ENCODE measurements at places on chromosomes 7 and 10. TPM values are rescaled to one million over a fixed set of nuclear protein-coding genes. Genes with fewer than 3 reads are reported as not detected.

Gene CDC14C
- not detected for total RNA-seq

Gene TMEM229A
- total RNA-seq: not detected

Gene TMEM213
- total RNA-seq: not detected

Gene AFAP1L2
- 3.9 TPM for total RNA-seq

Gene ASAH2
- 4.6 TPM for total RNA-seq

Gene NODAL
- not detected for total RNA-seq

Gene PILRA
- 9.8 TPM for total RNA-seq

Gene HOXA11
- not detected for total RNA-seq

Gene KAZALD1
- total RNA-seq: 0.79 TPM

GRCh38 chr7:158803367-158803969, 25.8 kb downstream of the ESYT2 start:
- peaks cover 49% of the 10 kb centered on the region for H3K36me3 ChIP-seq
- no peaks in the 10 kb centered on the region for H3K27me3 ChIP-seq
- peaks cover 28% of the 10 kb centered on the region for H3K4me1 ChIP-seq
- H3K27ac ChIP-seq: peak overlapping the region; percentile 45

DNA sequence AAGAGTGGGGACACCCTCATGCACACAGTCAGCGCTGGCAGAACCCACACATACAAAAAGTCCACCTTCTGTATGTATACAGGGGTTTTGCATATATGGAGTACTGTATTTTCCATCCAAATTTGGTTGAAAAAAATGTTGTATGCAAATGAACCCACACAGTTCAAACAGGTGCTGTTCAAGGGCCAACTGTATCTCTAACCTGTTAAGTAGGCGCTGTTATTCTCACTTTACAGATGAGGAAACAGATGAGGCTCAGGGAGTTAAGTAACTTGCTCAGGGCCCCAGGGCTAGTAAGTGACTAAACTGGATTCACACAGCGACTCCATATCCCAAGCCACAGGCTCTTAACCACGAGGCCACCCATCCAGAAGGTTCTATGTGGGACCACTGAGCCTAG, 69.9 kb downstream of the C10orf105 start:
- H3K27ac ChIP-seq: no peak overlapping the region
- H3K4me1 ChIP-seq: peaks cover 3% of the 10 kb centered on the region
- H3K4me3 ChIP-seq: no peak overlapping the region
- no peak for DNase-seq
- H3K36me3 ChIP-seq: no peaks in the 10 kb centered on the region
- H3K27me3 ChIP-seq: no peaks in the 10 kb centered on the region

DNA sequence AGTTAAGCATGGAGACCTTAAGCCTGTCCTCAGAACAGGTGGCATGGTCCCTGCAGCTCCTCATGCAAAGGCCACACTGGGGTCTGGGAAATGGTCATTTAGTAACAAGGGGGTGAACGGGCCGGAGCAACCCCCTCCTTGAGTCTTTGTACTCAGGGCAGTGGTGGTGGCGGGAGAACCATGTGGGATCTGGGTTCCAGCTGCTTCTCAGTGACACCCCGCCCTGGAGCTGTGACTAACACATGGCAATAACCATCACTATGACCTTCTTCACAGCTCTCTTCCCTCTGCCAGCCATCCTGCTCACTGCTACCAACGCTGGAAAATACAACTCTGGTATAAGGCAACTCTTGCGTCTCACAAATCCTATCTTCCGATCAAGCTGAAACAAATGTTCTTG, 203.4 kb upstream of the FRMD4A start:
- H3K27me3 ChIP-seq: no peaks in the 10 kb centered on the region
- no peak overlapping the region for H3K4me3 ChIP-seq
- H3K27ac ChIP-seq: peak overlapping the region; percentile 60
- H3K36me3 ChIP-seq: peaks cover 68% of the 10 kb centered on the region
- peaks cover 67% of the 10 kb centered on the region for H3K4me1 ChIP-seq

DNA sequence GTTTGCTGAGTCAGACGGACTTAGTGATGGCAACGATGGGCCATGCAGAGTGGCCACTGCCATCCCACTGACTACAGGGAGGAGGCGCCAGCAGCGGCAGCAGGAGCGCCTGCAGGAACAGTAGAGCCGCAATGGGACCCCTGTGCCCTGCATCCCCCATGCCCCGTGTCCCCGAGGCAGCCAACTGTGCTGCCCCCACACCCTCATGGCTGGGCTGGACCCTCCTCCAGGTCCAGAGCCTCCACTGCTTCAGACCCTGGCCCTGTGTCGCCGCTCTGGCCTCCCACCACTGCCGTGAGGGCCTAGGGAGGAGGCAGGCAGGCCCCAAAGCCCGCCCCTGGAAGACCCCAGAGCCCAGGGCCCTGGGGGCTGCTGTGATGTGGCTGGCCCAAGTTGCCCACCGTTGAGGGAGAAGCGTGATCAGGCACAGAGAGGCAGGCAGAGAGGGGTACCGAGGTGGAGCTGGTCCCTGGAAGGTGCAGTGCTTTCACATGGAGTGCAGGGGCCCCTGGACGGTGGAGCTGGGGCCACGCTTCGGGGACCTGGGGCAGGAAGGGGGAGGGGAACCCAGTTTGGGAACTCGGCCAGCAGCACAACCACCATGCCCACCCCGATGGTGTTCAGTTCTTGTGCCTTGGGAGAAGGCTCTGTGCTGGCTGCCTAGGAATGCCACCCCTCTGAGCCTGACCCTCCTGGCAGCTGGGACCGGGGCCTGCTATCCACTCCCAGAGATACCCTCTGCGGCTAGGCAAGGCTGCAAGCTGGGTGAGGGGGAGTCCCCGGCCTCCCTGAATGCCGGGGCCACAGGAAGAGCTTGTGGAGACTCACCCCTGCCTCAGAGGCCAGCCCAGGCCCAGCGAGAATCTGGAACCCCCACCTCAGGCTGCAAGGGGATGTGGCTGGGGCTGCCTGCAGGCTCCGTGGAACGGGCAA, 32.6 kb downstream of the DKK1 start:
- no peak overlapping the region for H3K4me3 ChIP-seq
- no peaks in the 10 kb centered on the region for H3K4me1 ChIP-seq
- no peaks in the 10 kb centered on the region for H3K27me3 ChIP-seq

DNA sequence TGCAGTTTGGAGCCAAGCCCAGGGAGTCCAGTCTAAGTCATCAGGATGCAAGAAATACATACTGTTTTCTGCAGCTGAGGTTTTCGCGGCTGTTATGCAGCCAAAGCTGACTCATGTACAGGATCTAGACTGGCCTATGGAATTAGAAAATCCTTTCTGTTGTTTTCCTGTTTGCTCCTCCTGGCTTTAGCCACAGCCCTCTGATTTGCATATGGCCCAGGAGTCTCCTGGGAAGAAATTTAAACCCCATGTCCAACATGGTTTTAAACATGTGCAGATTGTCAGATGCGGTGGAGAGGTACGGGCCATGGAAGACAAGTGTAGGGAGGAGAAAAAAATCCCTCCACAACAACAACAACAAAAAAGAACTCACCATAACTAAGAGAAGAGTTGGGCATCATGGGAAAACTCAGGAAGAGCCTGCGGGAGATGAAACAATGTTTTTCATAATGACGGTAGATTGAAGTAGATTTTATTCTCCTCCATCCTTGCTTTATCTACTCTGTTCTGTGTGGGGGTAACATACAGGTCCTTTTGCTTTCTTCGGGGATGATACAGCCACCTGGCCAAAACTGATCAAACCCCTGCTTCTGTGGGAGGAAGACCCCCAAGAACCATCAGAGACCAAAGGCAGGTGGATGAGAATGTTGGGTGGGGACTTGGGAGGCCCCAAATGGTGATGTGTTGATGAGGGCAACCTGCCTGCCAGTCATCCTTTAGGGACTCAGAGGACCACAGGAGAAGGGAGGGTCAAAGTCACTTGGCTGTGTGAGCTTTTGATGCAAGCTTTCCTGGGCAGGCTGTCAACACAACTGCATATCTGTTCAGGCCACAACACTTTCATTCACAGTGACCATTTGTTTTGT, 29.8 kb upstream of the GNA12 start:
- H3K4me1 ChIP-seq: peaks cover 56% of the 10 kb centered on the region
- peak overlapping the region; percentile 81 for H3K27ac ChIP-seq
- no peaks in the 10 kb centered on the region for H3K36me3 ChIP-seq
- no peak for DNase-seq
- H3K27me3 ChIP-seq: no peaks in the 10 kb centered on the region

DNA sequence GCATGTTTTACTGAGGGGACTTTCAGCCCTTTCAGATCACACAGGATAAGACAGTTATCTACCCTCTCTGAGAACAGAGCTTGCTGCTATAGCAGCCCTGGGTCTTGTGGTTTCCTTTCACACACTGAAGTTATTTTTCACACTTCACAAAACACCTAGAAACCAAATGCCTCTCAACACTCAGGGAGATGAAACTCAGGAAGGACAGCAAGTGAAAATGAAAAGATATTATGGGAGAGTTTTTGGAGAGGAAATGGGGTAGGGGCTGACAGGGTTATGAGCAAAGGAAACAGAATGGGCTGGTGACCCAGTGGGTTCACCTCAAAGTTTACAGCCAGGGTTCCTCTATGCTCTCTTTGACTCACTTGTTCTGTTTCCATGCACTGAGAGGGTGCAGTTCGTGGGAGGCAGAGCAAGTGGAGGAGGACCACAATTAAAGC, 17.0 kb upstream of the GIMAP2 start:
- no peaks in the 10 kb centered on the region for H3K27me3 ChIP-seq
- peak; percentile 91 for DNase-seq
- H3K4me1 ChIP-seq: peaks cover 69% of the 10 kb centered on the region
- H3K4me3 ChIP-seq: peak overlapping the region; percentile 43
- peak overlapping the region; percentile 93 for H3K27ac ChIP-seq

DNA sequence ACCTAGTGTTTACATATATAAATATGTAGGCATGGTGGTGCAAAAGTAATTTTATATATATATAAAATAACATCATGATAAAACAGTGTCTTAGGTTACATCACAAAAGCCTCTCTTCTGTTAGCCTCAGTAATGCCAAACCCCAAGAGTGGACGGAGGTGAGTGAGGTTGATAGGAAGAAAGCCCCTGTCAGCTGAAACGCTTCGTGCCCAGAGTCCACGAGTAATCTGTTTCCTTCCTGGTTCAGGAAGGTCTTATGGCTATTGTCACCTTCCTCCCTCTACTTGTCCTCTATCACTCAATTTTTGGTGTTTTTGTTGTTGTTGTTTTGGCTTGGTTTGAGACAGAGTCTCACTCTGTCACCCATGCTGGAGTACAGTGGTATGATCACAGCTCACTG, 41.5 kb downstream of the THNSL1 start:
- H3K27me3 ChIP-seq: peaks cover 3% of the 10 kb centered on the region
- no peak for DNase-seq
- H3K36me3 ChIP-seq: no peaks in the 10 kb centered on the region
- H3K4me3 ChIP-seq: no peak overlapping the region

DNA sequence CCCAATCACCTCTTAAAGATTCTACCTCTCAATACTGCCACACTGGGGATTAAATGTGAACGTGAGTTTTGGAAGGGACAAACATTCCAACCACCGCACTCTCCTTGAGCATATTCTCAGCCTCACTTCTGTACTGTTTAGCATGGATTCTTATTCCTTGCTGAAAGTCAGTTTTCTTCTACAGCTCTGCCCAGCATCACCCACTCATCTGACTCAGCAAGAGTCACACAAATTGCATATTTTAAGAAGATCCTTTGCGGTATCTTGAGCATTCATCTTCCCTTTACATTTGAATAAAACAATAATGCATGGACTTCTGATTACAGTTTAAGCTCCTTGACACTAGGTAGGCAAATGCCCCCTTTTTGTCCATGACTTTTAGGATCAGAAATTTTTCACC, 251.6 kb upstream of the MKLN1 start:
- H3K27ac ChIP-seq: no peak overlapping the region
- H3K36me3 ChIP-seq: peaks cover 18% of the 10 kb centered on the region

DNA sequence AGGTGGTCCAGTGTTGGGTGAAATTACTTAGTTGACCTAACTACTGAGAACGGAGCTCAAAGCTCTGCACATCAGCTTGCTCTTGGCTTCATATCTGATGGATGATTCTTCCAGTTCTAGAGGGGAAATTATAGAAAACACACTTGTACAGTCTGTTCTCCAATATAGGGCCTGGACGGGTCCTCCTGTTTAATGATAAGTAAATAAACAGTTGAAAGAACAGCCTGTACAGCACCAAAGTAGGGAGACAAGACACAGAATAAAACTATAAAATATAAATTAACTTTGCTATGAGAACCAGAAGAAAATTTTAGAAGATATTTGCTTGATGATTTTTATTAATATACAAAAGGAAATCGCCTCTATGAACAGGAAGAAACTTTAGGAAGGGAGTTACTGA, 271.7 kb downstream of the STK31 start:
- no peak for DNase-seq
- no peak overlapping the region for H3K4me3 ChIP-seq
- no peaks in the 10 kb centered on the region for H3K36me3 ChIP-seq
- peaks cover 2% of the 10 kb centered on the region for H3K27me3 ChIP-seq
- no peaks in the 10 kb centered on the region for H3K4me1 ChIP-seq

DNA sequence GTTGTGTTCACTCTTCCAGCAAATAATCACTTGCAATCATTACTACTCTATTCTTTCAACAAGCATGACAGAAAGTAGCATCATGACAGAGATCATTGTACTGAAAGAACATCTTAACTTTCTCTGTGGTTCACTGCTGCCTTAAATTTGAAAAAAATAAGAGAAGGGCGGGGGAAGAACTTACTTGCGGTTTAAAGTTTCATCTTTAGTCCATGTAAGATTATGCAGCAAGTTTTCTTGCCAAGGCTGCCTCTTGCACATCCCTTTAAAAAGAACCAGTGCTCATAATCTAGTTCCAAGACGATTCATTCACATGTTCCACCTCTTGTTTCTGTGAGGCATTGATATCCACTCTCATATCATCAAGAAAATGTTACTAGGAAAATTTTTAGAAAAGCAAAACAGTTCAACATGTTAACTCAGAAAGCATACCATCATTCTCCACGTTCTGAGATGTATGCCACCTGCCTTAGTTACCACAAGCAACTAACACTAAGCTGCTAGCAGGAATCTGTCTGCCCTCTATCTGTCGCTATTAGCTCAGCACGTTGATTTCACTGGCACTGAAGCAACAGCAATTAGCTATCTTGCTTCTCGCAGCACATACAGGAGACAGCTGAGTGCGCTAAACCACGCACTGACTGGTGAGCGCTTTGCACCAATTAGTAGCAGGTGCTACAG, at the start of gene PCDH15:
Gene PCDH15 (minus strand): TSS at position 491 of the 681 bp plus-strand sequence. CDS start 136,969 bp downstream, outside the sequence.
- H3K36me3 ChIP-seq: no peaks in the 10 kb centered on the region
- no peaks in the 10 kb centered on the region for H3K4me1 ChIP-seq
- DNase-seq: no peak
- no peak within 1 kb of the TSS for H3K4me3 ChIP-seq
- no peak within 1 kb of the TSS for H3K27ac ChIP-seq

- no peak overlapping the region for H3K27ac ChIP-seq
- peaks cover 2% of the 10 kb centered on the region for H3K36me3 ChIP-seq
- no peak overlapping the region for H3K4me3 ChIP-seq
- no peak for DNase-seq
- no peaks in the 10 kb centered on the region for H3K4me1 ChIP-seq
- H3K27me3 ChIP-seq: no peaks in the 10 kb centered on the region
These were observed 346.3 kb downstream of the PAXIP1 start for GRCh38 chr7:154656618-154657017.
